Activated CD4-positive, alpha-beta T cell treated with anti-CD3 and anti-CD28 coated beads, Interleukin-2, amount 10 ng/mL, durations not matched to agents 24 days and 14 days (primary cell): ENCODE measurements at places on chromosomes 4 and X. TPM values are rescaled to one million over a fixed set of nuclear protein-coding genes. Genes with fewer than 3 reads are reported as not detected.

The USP38 gene
- total RNA-seq: 28.5 and 28.7 TPM in 2 replicates

The TRIM60 gene
- not detected in 2 replicates for total RNA-seq

The FMR1NB gene
- total RNA-seq: not detected in 2 replicates

GRCh38 chr4:159483110-159483781, 380.4 kb downstream of the RAPGEF2 start:
- DNase-seq: no peak

DNA sequence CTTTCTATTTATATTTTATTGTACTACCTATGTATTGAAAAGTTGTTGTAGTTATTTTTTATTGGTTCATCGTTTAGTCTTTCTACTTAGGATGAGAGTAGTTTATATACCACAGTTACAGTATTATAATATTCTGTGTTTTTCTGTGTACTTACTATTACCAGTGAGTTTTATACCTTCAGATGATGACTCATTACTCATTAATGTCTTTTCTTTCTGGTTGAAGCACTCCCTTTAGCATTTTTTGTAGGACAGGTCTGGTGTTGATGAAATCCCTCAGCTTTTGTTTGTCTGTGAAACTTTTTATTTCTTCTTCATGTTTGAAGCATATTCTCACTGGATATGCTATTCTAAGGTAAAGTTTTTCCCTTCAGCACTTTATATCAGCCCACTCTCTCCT, 7.7 kb downstream of the LUZP4 start:
- DNase-seq: no peak
